Daoy (cell line): ENCODE measurements at places on chromosomes 16 and 17. TPM values are rescaled to one million over a fixed set of nuclear protein-coding genes. Genes with fewer than 3 reads are reported as not detected.
A peak's percentile ranks its signal among the peaks of the same experiment; 100 is the strongest.

GLP2R gene
- 0.63 and 0.91 TPM in 2 replicates for total RNA-seq

GRCh38 chr16:27967169-27967568 is 96.3 kb downstream of the GSG1L start:
- DNase-seq: no peak

SPECC1 gene
- total RNA-seq: 38.8 and 43.0 TPM in 2 replicates

GRCh38 chr17:30600830-30601494 is 123.8 kb downstream of the GOSR1 start:
- peak; percentile 29 for DNase-seq

DNA sequence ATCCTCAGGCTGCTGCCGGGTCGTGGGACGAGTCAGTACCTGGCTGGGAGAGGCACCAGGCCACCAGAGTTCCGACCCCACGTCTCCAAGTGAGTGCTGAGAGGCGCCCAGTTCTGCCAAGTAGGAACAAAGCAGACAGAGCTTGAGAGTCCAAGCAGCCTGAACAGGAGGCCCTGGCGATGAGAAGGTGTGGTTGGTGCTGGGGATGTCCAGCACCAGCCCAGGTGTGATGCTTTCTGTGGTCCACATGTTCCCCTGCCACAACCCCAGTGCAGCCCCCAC is 10.8 kb downstream of the TAX1BP3 start:
- no peak for DNase-seq

GRCh38 chr16:88060524-88061219 is 109.4 kb downstream of the BANP start:
- DNase-seq: no peak

DNA sequence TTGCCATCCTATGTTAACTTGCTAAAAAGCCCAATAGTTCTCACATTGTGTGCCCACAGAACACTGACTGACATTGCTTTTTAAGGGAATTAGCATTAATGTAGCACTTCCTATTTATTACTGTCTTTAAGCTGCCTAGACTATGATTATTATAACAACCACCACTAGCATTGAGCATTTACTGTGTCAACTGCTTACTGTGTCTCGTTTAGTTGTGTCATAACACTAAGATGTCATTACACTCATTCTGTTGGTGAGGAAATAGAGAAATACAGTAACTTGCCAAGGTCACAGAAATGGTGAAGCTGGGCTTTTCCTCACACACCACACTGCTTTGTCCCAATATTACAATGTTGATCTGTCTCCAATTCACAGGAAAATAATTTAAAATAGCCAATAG is 30.2 kb downstream of the TRIM25 start:
- DNase-seq: no peak

SLC13A2 gene
- not detected in 2 replicates for total RNA-seq

- DNase-seq: no peak
Observed at GRCh38 chr16:907842-908241, 62.9 kb downstream of the LMF1 start.

GRCh38 chr17:1179818-1180742 is at the start of gene ABR:
Gene ABR (minus strand): TSS chr17:1179981. CDS start chr17:1179727, 254 bp downstream.
- DNase-seq: peak; percentile 63

GRCh38 chr17:61015966-61016365 is 338.3 kb downstream of the BCAS3 start:
- no peak for DNase-seq

ITGB4 gene
- total RNA-seq: 3.6 and 3.9 TPM in 2 replicates

- DNase-seq: peak; percentile 78
Observed at GRCh38 chr16:50202926-50203624, 50.0 kb downstream of the TENT4B start.

DNA sequence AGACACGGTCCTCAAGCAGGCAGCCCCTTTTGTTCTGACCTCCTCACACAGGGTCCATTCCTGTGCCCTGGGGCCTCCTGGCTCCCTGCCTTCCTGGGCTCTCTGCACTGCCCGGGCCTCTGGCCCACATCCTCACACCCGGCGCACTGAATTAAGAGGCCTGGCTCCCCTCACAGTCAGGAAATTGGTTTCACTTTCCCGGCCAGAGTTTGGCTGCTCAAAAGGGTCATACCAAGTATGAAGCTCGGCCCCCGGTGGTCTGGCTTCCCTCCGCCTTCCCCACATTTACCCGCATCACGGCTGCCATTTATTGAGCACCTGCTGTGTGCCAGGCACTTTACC is 220.0 kb downstream of the NTN1 start:
- no peak for DNase-seq

- no peak for DNase-seq
Observed at GRCh38 chr17:63688396-63689020, 11.4 kb downstream of the LIMD2 start.

- DNase-seq: no peak
Observed at GRCh38 chr17:83177611-83178532, 98.5 kb downstream of the METRNL start.

KCTD19 gene
- 0.23 and 0.33 TPM in 2 replicates for total RNA-seq

- no peak for DNase-seq
Observed at GRCh38 chr16:81492965-81493754, 48.6 kb downstream of the CMIP start.

ATP2A3 gene
- total RNA-seq: 0.57 and 0.80 TPM in 2 replicates

- DNase-seq: no peak
Observed at GRCh38 chr16:8929086-8929748, 34.5 kb downstream of the USP7 start.

CES3 gene
- 0.29 TPM in 1 of 2 replicates, not detected in the other for total RNA-seq

TMEM106A gene
- total RNA-seq: 1.8 and 3.8 TPM in 2 replicates

DNA sequence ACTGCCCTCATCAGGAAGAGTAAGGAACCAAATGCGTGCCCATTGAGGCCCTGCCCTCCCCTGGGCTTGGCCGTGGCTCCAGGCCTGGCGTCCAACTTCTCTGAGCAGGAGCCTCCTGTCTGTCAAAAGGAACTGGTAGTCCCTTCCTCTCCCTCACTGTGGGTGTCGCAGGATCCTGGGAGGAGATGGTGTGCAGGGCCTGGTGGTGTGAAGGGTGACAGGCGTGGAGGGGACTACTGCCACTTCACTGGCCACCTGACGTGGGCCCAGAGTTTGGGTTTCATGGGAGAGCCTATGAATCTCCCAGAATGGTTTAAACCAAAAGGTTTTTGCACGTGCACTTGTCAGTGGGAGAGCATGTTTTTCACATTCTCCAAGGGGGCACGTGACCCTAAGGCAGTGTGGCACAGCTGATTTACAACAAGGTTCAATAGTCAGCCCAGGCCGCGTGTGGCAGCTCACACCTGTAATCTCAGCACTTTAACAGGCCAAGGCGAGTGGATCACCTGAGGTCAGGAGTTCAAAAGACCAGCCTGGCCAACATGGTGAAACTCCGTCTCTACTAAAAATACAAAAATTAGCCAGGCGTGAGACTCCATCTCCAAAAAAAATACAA is 12.5 kb downstream of the ARL2BP start:
- no peak for DNase-seq

DNA sequence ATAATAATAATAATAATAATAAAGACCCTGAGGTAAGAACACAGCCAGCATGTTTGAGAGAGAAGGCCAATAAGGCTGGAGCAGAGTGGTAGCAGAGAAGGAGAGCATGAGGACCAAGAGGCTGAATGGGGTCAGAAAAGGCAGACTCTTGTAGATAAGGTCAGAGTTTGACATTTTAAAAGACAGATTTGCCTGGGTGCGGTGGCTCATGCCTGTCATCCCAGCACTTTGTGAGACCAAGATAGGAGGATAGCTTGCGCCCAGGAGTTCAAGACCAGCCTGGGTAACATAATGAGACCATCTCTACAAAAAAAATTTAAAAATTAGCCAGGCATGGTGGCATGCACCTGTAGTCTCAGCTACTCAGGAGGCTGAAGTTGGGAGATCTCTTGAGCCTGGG is 11.0 kb upstream of the WFIKKN2 start:
- no peak for DNase-seq

SPN gene
- total RNA-seq: 0.40 and 0.89 TPM in 2 replicates

BEAN1 gene
- total RNA-seq: 0.21 TPM in 1 of 2 replicates, not detected in the other

- peak; percentile 72 for DNase-seq
Observed at GRCh38 chr17:19762515-19762961, 14.4 kb upstream of the ALDH3A1 start.

- DNase-seq: peak; percentile 36
Observed at GRCh38 chr16:56637814-56638750, at the start of gene MT1A. Gene MT1A (plus strand): TSS chr16:56638666. CDS start chr16:56638739, 73 bp downstream.

- no peak for DNase-seq
Observed at GRCh38 chr16:56388209-56388608, 37.1 kb downstream of the AMFR start.

DNA sequence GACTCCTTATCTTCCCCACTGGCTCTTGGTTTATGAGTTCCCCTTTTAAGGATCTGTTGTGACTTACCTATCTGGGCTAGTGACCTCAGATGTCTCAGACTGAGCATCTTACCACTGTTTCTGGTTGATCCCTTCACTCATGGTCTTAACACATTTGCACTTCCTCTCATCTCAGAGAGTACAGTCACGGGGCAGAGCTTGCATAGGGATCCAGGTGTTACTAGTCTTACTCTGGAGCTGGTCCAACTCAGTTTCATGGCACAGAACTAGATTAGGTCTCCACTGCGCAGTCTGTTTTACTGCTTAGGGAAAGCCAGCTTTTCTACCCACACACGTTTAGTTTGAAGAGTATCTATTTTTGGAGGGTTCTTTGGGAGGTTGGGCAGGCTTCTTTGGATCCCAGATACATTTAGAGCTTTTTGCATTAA is 10.2 kb downstream of the GABARAPL2 start:
- no peak for DNase-seq

DNA sequence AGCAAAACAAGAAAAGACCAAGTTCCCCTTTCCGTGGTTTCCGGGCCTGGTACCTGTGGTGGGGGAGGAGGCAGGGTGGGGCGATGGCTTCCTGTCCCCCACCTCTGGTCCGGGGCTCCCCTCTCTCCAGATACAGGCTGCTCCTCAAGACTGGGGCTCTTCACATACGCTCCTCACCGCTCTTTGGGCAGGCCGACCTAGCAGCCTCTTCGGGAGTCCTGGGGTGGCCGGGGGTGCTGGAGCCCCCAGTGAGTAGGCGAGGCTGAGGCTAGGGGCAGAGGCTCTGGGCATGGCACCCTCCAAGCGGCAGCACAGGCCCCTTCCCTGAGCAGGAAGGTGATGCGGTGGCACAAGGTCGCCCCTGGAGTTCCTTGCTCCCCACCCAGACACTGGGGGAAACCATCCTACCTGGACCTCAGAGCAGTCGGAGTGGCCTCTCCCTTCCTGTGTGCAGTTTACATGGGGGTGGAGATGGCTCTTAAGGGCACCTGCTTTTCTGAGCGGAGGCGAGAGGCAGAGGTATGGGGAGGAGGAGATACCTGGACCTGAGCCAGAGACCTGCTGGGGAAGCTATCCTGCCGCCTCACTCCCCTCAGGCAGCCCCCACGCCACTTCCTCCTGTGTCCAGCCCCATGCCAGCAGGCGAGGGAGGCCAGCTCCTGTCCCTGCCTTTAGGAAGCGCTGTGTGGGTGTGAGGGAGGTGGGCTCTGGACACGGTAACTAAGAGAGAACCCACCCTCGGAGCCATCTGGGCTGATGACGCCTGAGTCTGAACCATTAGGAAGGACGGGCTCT is 891 bp downstream of the CORO1A start:
- DNase-seq: peak; percentile 8

GRCh38 chr17:35774499-35774898 is 13.8 kb downstream of the C17orf50 start:
- DNase-seq: peak; percentile 70

DNA sequence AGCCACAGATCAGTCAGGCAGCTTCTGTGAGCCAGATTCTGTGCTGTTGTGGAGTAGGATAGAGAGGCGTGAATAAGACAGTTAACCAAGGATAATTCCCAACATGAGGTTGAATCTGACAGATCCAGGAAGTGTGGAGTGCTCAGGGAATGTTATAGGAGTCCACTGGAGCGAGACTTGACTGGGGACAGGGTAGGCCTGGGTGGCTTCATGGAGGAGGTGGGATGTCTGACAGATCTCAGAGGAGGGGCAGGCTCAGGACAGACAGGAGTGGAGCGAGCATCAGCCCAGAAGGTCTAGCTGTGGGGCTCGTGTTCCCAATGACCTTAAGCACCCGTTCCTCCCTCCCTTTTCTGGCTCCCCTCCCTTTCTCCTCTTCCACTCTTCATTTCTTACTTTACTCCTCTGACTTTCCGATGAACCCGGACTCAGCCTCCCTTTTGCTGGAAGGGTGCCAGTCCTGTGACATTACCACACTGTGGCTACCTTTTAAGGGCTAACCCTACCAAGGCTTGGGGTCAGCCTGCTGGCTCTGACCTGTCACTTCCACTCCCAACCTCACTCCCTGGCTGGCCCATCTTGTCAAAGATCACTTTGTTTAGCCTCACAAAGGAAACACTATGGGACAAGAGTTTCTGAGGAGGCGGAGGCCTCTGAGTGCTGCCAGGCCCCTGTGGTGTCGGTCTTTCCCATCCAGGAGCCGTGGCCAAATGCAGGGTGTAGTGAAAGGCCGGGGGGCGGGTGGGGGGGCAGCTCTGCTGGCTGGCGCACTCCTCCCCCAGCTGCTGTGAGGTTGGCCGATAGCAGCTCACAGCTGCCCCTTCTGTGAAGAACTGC is 28.5 kb upstream of the EFCAB13 start:
- DNase-seq: no peak

KRT23 gene
- total RNA-seq: not detected in 2 replicates

C16orf46 gene
- total RNA-seq: 0.09 and 0.29 TPM in 2 replicates

DNA sequence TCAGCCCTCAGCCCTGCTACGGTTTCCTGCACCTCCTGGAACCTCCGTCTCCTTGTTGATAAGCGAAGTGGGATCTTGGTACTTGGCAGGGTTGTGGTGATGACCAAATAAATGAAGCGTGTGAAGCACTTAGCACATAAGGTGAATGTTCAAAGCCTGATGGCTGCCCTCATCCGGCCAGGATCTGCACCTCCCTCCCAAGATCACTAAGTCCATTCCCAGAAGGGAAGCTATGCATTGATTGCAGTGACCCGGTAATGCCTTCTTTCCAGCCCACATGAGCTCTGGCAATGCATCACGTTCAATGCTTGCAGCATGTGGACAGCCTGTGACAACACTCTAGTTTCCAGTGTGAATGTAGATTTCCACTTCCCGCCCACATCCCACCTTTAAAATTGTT is 24.9 kb upstream of the RHOT1 start:
- DNase-seq: no peak

DNA sequence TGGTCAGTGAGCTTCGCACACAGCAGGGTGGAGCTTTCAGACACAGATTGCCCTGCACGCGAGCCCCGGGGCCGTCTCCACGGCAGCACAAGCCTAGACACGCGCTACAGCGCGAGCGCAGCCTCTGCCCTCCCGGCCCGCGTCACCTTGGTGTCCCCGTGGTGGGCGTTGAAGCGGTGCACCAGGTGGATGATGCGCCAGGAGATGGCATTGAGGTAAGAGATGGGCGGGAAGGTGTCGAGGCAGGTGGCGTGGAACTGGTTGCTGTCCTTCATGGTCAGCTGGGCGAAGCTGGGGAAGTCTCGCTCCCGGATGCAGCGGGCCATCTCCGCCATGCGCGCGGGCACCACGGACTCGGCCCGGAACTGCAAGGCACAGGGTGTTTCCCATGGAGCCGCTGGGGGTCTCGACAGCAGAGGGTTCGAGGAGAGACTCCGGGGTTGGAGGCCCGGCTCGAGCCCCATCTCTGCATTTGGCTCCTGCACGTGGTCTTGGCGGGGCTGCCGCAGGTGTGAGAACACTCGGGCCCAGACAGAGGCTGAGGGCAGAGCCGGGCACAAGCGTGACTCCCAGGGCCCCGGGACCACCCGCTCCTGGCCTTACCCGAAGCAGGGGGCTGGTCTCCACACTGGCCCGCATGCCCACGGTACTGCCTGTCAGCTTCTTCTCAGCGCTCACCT is 4.3 kb upstream of the CYBA start:
- no peak for DNase-seq

GRB7 gene
- total RNA-seq: 0.11 and 0.15 TPM in 2 replicates
